ENCODE measurements at places on chromosomes 5 and 9.
A peak's percentile ranks its signal among the peaks of the same experiment; 100 is the strongest.

DNA sequence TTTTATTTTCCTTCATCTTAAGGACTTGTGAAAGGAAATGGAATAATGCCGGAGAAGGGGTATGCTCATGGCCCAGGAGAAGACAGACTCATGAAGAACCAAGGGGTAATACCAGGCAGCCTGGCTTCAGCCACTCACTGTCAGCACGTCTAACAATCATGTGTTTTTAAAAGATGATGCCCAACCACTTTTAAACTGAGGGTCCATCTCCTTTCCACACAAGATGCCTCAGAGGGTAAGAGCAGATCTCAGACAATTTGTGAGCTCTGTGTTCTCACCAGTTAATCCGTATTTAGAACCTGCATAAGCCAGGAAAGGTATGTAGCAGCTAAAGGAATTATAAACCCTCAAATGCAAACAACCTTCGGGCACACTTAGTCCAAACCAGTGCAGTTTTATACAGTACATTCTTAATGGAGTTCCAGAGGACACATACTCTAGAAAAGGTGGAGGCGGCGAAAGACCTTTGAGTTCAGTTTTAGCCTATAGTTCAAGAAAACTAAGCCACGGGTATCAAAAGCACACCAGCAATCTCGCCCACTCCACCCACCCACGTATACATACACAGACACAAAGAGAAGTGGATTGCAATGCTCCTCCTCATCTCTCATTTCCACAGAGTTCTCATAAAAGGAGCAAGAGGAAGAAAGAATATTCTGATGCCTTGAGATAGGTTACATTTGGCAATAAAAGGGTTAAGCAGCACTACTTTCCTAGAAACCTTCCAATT lies 2.6 kb downstream of the DIAPH1 start:
- DNase-seq, result no peak

DNA sequence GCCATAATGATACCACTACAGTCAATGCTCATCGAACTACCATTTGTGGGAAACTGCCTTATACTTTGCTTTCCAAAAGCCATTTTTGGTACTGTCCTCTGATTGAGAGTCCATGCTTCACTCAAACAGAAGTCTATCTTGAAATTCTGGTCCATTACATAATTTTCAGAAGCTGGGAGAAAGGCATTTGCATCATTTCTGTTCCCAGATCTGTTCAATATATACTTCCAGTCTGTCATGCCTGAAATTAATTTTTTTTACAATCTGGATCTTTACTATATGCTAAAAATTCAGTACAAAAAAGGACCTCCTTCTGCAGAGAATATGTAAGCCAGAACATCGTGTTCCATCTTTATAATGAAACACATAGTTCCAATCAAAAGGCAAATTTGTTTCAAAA lies 528.9 kb upstream of the MEF2C start:
- DNase-seq, result no peak

GRCh38 chr5:17360879-17361278 lies 137.2 kb upstream of the TAF11L2 start:
- no peak for DNase-seq

DNA sequence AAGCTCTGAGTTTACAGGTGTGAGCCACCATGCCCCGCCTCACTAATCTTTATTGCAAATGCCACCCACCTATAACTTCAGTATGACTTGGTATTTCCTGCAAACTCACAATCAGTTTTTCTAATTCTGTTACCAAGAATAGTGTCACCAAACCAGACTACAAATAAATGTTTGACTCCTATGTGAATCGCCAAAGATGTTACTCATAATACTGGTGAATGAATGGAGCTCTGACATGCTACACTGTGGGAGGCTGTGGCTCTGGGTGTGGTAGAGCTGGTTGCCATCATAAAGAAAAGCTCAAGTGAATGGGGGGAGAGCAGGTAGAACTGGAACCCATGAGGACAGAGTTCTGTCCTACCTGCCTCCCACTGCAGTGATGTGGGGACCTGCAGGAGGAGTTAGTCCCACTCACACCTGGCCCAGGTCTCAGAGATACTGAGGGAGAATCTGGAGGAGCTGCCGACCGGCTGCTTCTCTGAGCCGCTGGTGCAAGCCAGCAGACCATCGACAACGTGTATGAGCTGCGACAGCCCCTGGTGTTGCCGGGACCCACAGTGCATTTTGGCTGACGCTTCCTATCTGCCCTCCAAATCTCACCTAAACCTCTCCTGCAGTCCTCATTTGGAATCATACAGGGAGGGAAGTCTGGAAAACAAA lies 95.7 kb downstream of the ENTREP1 start:
- no peak for DNase-seq

- DNase-seq, result no peak
These were observed 1018.4 kb upstream of the ARRDC3 start for GRCh38 chr5:92401492-92401891.

- no peak for DNase-seq
These were observed 16.2 kb downstream of the PPP2CA start for GRCh38 chr5:134209477-134210245.

DNA sequence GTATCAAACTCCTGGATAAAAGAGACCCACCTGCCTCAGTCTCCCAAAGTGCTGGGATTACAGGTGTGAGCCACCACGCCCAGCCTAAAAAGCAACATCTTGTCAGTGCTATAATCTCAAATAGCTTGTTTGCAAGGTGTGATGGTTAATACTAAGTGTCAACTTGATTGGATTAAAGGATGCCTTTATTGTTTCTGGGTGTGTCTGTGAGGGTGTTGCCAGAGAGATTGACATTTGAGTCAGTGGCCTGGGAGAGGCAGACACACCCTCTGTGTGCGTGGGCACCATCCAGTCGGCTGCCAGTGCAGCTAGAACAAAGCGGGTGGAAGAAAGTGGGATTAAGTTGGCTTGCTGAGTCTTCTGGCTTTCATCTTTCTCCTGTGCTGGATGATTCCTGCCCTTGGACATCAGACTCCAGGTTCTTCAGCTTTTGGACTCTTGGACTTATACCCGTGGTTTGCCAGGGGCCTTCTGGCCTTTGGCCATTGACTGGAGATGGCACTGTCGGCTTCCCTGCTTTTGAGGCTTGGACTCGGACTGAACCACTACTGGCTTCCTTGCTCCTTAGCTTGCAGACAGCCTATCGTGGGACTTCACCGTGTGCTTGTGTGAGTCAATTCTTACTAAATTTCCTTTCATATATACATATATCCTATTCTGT lies 28.1 kb downstream of the TARS1 start:
- no peak for DNase-seq

GRCh38 chr5:178396796-178397720 lies 164.5 kb upstream of the PHYKPL start:
- no peak for DNase-seq

DNA sequence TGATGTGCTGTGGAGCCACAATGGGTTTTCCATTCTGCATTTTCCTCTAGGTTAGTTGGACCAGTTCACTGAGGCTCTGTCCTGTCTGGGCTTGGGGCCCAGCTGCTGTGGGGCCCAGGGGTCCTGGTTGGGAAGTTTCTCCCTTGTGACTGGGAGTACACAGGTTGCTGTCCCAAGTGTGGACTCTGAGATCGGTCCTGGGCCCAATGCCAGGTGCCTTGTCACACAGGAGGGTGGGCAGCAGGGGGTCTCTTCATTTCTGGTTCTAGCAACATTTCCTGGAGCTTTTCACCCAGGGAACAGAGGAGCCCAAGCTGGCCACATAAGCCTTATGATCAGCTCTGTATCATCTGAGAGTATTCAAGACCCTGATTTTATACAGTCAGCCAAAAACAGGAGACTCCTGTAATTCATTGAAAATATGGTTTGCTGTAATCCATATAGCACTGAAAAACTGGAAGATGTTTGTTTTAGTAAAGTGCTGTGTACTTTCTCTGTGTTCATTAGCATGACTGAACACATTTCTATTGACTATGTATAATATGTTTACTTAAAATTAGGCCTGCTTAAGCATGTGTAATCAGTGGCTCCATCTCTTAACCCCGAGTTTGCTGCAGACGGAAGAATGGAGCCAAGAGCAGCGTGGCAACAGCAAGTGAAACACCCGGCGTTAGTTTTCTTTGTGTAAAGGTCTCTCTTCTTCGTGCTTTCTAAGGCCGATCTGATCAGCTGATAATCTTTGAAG lies 62.5 kb downstream of the MVB12B start:
- no peak for DNase-seq

- DNase-seq, result no peak
These were observed 184.0 kb downstream of the ACTL7B start for GRCh38 chr9:108671794-108672193.

DNA sequence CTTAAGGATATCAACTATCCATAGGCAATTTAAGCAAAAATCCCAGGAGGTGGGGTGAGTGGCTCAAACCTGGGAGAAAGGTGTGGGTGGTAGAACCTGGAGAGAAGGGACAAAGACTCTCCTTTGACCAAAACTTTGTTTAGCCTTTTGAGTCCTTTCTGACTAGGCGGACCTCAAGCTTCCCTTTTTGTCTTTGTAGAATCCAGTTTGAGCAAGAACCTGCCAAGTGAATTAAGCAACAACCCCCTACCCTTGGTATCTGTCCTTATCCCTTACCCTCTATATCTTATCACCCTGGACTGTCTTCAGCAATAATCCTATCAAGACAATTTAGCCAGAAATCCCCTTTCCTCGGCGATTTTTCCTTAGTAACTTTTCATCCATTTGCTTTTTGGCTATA lies 53.5 kb upstream of the SLC28A3 start:
- DNase-seq, result no peak

DNA sequence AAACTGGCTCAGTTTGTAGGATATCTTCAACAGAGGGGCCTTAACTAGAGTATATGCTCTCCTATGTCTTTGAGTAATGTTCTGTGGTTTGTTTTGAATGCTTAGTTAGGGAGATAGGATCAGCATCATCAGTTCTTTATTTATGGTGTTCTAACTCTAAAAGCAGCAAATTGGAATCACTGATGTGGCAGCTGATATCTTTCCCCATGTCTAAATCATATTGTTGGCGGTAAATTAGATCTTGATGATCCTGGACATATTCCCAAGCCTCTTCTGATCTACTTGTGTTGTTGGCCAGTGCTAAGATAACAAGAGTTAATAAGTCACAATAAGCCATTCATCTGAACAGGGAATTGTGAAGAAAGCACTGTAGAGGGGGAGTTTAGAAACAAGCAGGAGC lies 332.4 kb upstream of the DAB2 start:
- DNase-seq, result no peak

GRCh38 chr5:131171276-131171810 lies 599 bp downstream of the LYRM7 start:
- no peak for DNase-seq

DNA sequence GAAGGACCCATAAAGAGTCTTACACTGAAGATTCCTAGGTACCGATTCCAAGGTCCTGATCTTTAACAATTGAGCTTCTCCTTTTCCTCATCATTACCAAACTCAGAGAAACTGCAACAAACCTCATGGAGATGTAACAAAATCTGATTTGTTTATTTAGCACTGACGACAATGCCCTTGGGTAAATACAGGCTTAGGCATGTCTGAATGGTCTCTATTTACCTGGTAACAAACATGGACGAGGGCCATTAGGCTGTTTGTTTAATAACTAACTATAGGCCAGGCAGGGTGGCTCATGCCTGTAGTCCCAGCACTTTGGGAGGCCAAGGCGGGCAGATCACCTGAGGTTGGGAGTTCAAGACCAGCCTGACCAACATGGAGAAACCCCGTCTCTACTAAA lies 333.3 kb downstream of the AGTPBP1 start:
- DNase-seq, result no peak

DNA sequence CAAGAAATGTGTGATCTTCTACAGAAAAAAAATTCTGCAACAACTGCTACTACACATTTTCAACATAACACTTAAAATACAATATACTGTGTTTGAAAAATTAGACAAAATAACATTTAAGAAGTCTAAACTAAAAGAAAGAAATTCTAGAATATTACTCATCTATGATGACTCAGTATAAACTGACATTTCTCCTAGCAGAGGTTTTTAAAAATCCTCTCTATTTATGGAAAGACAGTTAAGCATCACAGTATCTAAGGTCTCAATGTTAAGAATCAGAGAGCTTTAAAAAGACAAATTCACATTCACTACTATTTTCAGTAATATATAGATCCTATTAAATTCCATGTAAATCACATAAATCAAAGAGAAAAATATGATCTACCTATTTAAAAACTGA lies 61.3 kb downstream of the NR2F1-AS1 start:
- DNase-seq, result no peak

- DNase-seq, result no peak
These were observed 22.3 kb upstream of the OLFM1 start for GRCh38 chr9:135065151-135065550.

GRCh38 chr5:59864718-59865117 lies 28.8 kb downstream of the PDE4D start:
- DNase-seq, result no peak

- DNase-seq, result peak; percentile 1
These were observed 1099.7 kb downstream of the DTWD2 start for GRCh38 chr5:117888688-117889087.

DNA sequence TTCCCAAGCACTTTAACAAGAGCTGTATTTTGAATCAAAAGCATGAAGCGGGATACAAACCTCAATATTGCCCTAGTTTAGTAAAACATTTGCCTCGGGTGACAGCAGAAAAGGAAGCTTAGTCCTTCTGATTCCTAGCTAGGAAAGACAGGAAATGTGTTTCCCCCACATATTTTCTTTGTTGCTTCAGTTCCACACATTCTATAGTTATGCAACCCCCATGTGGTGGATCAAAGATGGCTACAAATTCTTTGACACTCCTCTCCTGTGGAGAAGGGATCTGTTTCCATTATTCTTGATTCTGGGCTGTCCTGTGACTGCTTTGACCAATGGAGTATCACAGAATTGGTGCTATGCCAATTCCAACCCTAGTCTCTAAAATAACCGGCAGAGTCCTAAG lies 89.1 kb upstream of the SLC30A5 start:
- no peak for DNase-seq

DNA sequence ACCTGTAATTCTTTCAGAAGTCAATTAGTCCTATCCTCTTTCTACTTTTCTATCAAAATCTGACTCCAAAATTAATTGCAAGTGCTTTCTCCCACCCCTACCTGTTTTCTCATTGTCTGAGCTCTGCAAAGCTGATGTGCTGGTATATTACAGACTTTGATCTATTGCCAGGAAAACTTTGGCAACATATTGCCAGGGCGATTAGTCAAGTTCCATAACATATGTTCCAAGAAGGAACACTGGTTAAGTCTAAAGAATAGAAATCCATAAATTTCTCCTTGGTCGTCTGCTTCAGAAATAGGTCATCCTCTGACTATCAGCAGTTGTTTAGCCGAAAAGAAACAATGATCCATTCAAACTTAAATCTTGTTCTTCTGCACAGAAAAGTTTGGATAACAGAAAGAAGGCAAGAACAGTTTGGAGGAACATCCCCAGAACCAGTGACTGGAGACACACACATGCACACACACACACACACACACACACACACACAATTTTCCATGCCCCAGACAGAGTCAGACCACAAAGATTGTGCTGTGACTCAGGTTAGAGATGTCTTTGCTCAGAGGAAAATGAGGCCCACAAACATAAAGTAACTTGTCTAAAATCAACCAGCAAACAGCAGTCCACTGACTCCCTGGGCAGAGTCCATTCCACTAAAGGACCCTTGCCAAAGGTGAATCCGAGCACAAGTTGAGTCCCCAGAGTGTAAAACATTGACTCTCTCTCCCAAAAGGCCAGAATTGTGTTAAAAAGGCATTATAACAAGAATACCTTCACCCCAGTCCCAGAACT lies 202.1 kb downstream of the DEPDC1B start:
- DNase-seq, result no peak

GRCh38 chr5:80608731-80609130 lies 38.7 kb upstream of the ANKRD34B start:
- DNase-seq, result no peak

- no peak for DNase-seq
These were observed 7.5 kb downstream of the CATSPER3 start for GRCh38 chr5:134975078-134975715.

- DNase-seq, result no peak
These were observed 256.0 kb downstream of the TMEM167A start for GRCh38 chr5:82820961-82821845.
